ENCODE measurements at places on chromosomes 5 and 9. TPM values are rescaled to one million over a fixed set of nuclear protein-coding genes. Genes with fewer than 3 reads are reported as not detected.

The SLC45A2 gene
- total RNA-seq: not detected

The CDKN2A gene
- total RNA-seq: not detected

The IL3 gene
- total RNA-seq: not detected

The KCNV2 gene
- not detected for total RNA-seq

The PPP2R2B gene
- not detected for total RNA-seq

The SMIM3 gene
- total RNA-seq: 21.6 TPM

The ARSI gene
- 30.6 TPM for total RNA-seq

The MAMDC2 gene
- total RNA-seq: 0.27 TPM

Measured in A549 treated with AZD2906 at 1 μM for 4 hours (cell line).